Myometrial cell (primary cell): ENCODE measurements at places on chromosomes 7 and 10. TPM values are rescaled to one million over a fixed set of nuclear protein-coding genes. Genes with fewer than 3 reads are reported as not detected.

Gene ZPBP
- not detected in 2 replicates for total RNA-seq

Gene VAX1
- not detected in 2 replicates for total RNA-seq

Gene NEUROG3
- total RNA-seq = not detected in 2 replicates

Gene SLC26A5
- not detected in 2 replicates for total RNA-seq

Gene ADAMTS14
- total RNA-seq = under 0.01 and 0.18 TPM in 2 replicates

Gene OR6V1
- not detected in 2 replicates for total RNA-seq

Gene TUBAL3
- not detected in 2 replicates for total RNA-seq

Gene LGI1
- not detected in 2 replicates for total RNA-seq

Gene CHN2
- total RNA-seq = 2.6 TPM in 1 of 2 replicates, not detected in the other

Gene CYP2C8
- not detected in 2 replicates for total RNA-seq

Gene HKDC1
- total RNA-seq = 0.29 and 1.1 TPM in 2 replicates

Gene SPRN
- 0.89 and 2.0 TPM in 2 replicates for total RNA-seq

Gene SLC13A4
- total RNA-seq = not detected in 2 replicates

Gene TACC2
- 5.5 and 9.5 TPM in 2 replicates for total RNA-seq

Gene LRRD1
- not detected in 2 replicates for total RNA-seq

Gene LIPF
- not detected in 2 replicates for total RNA-seq

Gene C10orf105
- not detected in 2 replicates for total RNA-seq

Gene GPR15LG
- not detected in 2 replicates for total RNA-seq

Gene GNAT3
- not detected in 2 replicates for total RNA-seq

Gene TMEM139
- total RNA-seq = not detected in 2 replicates

Gene FANK1
- total RNA-seq = 0.71 and 1.4 TPM in 2 replicates

Gene GCC1
- total RNA-seq = 13.6 and 13.8 TPM in 2 replicates

Gene PHYHIPL
- total RNA-seq = 2.3 TPM in 1 of 2 replicates, not detected in the other

Gene HPSE2
- total RNA-seq = 0.35 TPM in 1 of 2 replicates, not detected in the other

Gene MINDY4
- total RNA-seq = 8.5 and 11.2 TPM in 2 replicates

Gene NME8
- not detected in 2 replicates for total RNA-seq

Gene NAT16
- total RNA-seq = not detected in 2 replicates

Gene HECW1
- under 0.01 and 1.9 TPM in 2 replicates for total RNA-seq
